ENCODE measurements at places on chromosomes 12 and 14. TPM values are rescaled to one million over a fixed set of nuclear protein-coding genes. Genes with fewer than 3 reads are reported as not detected.

The ARF3 gene
- total RNA-seq, result 129 TPM

The OR4E2 gene
- total RNA-seq, result not detected

The SLC38A4 gene
- total RNA-seq, result 2.1 TPM

The PLCZ1 gene
- 2.3 TPM for total RNA-seq

The XPOT gene
- 61.4 TPM for total RNA-seq

The SAMD15 gene
- 20.8 TPM for total RNA-seq

The HNF1A gene
- total RNA-seq, result not detected
